ENCODE measurements at places on chromosomes 3 and 15.

DNA sequence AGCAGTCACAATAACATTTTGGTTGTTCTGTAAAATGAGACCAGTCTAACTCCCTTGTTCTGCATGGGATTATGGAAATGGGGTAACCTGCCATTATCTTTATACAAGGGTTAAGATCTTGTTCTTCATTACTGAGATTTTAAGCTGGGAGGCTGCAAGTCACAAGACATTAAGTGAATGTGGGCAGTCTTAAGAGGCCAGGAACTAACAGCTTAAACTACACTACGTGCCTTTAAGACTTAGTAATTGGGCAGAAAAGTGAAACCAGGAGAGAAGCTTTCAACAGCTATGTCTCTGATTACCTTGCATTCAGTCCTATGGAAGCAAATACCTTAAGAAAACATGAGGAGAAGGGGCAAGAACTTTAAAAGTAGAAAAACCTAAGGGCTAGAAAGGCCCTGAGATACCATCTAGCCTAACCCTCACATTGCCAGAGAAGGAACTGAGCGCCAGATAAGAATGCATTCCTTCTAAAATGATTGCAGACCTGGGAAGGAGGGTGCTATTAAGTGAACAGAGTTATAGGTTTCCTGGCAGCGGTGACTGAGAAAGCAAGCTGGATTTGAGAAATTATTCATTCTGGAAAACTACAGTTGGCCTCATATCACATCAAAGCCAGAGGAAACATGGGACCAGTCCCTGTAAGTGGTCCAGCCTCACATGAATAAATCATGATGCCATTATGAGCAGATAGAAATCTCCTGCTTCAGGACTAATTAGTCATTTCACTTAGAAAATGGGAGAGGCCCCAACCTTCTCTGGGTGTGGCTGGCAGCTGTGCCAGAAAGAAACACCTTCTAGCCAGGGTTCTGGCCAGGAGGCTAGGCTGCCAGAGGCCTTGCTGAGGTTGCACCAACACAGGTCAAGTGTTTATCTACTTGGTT is 32.9 kb downstream of the DAPK2 start:
- DNase-seq, result no peak

- DNase-seq, result no peak
Observed at GRCh38 chr15:76345880-76346668, 9.5 kb downstream of the ISL2 start.

DNA sequence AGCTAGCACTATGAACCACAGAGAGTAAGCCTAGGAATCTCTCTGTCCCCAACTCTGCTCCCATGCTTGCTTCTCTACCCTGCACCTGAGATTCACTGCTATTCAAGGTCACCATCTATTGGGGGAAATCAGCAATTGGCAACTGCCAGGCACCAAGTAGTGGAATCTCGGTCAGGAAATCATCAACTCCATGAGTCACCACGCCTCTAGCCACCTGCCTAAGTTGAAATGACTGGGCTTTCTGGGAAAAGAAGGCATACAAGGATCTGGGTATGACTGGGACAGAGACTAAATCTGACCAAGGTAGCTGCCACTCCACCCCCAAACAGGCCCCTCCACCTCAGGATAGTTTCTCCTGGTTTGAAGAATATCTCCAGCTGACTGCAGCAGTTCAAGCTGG is 464.1 kb upstream of the CBLB start:
- no peak for DNase-seq

- no peak for DNase-seq
Observed at GRCh38 chr3:17183951-17184550, 299.3 kb downstream of the PLCL2 start.

- no peak for DNase-seq
Observed at GRCh38 chr3:11661052-11661656, 17.4 kb upstream of the VGLL4 start.

DNA sequence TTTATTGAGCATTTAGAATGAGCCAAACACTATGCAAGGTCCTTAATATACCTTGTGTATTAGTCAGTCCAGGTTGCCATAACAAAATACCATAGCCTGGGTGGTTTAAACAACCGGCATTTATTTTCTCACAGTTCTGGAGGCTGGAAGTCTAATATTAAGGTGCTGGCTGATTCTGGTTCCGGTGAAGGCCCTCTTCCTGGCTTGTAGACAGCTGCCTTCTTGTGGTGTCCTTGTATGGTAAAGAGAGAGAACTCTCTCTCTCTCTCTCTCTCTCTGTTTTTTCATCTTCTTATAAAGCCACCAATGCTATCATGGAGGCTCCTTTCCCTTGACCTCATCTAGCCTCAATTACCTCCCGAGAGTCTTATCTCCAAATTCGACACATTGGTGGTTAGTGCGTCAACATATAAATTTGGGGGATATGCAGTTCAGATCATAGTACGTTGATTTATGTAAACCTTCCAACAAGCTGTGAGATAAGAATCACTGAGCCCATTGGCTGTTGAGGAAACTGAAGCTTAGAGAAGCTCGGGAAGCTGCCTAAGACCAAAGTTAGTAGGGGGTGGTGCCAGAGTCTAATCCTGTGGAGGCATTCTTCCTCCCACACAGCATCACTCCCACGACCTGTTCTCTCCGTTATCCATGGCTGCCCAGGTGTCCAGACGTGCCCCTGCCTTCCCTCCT is 298.0 kb upstream of the PROK2 start:
- no peak for DNase-seq

DNA sequence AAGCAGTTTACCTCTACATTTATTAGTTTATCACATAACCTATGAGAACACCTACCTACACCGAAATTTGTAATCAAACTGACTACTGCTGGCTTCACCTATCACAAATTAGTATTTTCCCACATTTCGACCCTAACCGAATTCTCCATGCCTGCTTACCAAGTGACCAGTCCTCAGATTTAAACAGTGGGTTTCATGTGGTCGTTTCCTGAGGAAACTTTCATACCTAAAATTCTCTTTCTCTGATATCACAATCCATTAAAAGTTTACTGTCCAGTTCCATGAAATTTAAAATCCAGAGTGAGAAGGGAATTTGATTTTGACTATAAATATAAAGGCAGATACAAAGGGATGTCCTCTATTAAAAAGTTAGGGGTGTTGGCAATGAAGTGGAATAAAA is 1.9 kb downstream of the PLOD2 start:
- no peak for DNase-seq

GRCh38 chr3:111319598-111319997 is 222.4 kb upstream of the CD96 start:
- DNase-seq, result no peak

DNA sequence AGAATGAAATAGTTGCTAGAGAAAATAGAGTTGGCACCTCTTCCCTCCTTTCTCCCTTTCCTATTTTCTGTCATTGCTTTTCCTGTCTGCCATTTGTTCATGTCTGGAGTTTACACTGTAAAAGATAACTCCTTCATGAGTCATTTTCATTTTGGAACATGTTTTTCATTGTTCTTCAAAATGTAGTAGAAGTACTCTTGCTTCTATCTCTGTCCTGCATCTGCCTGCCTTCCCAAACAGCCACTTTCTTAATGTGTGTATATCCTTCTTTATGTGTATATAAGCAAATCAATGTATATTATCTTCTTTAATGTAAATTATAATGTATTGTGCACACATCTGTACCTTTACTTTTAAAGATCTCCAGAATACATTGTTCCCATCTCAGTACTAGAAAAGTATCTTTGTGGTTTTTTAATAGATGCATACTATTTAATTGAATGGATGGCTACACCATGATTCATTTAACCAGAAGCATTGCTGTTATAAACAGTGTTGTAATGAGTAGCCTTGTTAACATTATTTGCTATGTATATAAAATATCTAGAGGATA is 41.1 kb downstream of the TSC22D2 start:
- DNase-seq, result no peak

DNA sequence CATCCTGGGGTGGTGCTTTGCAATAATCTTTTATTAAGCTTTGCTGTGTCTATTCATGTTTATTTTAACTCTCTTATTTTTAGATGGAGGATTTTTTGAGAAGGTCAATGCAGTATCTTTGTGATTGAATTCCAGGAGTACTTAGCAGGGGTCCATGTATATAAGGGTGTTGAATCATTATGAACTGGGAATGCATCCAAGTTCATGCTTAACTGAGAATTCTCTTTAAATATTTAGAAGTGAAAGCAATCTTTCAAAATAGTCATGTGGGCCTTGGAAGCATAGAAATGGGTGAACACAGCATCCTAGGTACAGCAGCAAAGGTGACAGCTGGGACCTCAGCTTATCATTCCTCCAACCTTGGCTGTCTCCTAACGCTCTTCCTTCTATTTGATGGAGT is 27.3 kb downstream of the SPTSSB start:
- DNase-seq, result no peak

DNA sequence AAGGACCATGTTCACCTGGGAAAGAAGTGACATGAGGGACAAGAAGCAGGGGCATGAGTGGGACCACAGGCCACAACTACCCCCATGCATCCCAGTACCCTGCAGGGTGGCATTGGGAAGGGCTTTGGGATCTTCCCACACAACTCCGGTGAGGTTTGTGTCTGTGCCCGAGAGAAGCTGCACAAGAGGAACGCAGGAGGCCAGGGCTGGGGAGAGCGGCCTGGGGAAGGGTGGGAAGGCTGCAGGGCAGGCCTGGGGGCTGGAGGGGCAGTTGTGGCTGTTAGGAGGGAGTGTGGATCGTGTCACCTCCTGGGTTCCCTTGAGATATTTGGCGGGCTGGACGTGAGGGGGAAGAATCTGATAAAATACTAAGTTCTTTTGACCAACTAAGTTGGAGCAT is 25.3 kb upstream of the MFSD1 start:
- DNase-seq, result no peak

DNA sequence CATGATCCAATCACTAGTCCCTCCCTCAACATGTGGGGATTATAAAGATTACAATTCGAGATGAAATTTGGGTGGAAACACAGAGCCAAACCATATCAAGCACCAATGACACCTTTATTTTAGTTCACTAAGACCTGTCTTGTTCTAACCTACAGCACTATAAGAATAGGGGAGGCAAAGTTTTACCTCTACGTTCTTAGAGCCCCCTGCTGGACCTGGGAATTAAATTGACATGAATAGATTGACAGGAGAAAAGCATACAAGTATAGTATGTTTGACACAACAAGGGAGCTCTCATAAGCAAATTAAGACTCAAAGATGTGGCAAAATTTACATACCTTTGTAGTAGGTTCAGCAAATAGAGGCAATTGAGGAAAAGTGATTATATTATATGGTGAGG is 974.4 kb upstream of the ALCAM start:
- DNase-seq, result no peak

DNA sequence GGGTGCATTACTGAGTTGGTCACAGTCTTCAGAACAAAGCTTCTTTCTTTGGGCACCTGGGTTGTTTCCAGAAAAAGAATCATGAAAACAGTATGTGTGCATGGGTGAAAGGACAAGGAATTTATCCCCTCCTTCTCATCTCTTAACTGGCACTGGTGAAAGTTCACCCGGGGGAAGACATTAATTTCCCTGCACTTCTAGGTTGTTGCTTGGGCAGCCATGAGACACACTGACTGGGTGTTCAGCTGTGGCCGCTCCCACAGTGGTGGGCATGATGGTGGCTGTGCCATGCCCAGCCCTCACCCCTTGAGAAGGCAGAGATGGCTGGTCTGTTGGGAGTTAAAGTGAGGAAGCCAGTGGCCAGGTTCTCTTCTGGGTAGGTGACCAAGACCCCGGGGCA is 16.6 kb upstream of the KY start:
- no peak for DNase-seq

DNA sequence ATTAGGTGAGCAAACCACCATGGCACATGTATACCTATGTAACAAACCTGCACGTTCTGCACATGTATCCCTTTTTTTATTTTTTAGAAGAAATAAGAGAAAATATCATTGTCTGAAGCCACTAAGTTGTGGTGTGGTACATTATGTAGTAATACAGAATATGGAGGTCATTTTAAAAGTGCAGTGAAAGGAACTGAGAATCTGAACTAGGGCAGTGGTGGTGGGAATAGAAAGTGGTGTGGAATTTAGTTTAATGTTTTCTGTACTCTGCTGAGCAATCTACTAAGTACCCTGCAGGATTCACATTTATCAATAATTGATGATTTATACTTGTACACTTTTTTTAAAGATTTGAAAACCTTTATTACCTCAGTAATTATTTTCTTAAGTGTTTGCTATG is 283.5 kb downstream of the CHL1 start:
- DNase-seq, result no peak
